GM03348 (cell line): ENCODE measurements at places on chromosomes 6 and 20.

DNA sequence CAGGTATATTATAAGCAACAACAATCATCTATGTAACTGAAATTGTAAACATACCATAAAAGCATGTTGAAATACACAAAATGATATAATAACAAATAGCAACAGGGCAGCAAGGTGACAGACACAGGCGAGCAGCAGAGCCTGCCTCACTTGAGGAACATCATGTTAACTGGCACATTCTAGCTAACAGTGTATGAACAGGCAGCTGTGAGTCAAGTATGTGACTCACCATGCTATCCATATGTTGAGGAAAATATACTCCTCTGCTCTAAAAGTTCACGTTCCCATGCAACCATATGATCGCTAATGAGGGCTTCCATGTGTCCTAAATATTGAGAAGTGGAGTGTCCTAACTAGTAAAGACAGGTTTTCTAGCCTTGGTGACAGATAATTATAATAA lies 18.4 kb downstream of the SERAC1 start:
- DNase-seq: no peak

DNA sequence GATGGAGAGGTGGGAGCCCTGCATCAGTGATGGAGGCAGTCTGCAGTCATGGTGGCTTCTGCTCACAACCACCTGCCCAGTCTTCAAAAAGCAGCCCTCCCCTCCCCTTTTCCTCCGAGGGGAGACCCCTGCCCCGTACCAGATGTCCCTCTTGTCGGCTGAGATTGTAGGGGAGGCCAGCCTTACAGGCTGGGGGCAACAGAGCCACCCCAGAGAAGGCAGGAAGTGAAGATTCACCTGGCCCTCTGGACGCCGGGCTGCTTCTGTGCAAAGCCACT lies 4.5 kb downstream of the TNFRSF6B start:
- DNase-seq: no peak

DNA sequence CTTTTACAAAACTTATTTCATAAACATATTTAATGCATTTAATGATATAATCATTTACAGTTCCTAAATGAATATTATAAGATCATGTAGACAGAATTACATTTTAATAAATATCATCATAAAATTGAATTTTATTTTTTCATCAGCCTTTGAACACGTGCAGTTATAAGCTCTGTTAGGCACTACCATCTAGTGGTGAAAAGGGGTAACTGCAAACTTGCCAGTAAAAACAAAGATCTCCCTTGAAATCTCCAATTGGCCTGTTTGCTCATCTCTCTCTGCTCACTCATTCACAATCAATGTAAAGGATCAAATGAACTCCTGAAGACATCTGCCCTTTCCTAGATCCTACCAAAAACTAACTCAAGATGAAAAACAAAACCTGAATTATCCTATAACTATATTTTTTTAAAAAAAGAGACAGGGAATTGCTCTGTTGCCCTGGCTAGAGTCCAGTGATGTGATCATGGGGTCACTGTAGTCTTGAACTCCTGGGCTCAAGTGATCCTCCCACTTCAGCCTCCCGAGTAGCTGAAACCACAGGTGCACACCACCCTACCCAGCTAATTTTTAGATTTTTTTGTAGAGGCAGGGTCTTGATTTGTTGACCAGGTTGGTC lies 31.7 kb downstream of the SAMHD1 start:
- peak; percentile 81 for DNase-seq

GRCh38 chr6:85285114-85285513 lies 164.8 kb upstream of the NT5E start:
- no peak for DNase-seq

DNA sequence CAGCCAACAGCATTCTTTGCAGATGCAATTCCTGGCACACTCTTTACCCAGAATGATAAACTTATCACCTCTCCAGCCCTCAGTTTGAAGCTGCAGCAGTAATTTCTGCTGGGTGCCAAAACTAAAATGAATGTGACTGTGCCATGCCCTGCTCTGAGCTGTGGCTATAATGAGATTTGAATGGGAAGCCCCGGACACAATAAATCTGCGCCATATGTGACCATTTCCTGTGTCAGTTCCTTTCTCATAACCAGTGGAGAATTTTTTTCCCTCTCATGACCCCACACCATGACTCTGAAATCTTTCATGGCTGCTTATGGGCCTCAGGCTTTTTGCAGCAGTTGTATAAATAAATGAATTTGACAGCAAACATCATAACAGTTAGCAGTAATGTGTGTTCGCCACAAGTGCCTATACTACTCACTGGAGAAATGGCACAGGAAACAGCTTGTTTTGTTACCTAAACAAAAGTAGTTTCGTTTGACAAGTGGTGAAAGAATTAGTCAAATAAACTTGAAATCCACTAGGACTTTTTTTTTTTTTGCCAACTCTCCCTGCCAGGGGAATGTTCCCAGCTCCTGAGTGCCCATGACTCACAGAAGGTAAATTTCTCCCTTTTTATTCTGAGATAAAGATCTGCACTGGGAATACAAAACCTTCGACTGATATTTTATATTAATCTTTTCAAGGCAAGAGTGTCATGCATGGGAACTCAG lies 408.4 kb downstream of the PKHD1 start:
- no peak for DNase-seq

DNA sequence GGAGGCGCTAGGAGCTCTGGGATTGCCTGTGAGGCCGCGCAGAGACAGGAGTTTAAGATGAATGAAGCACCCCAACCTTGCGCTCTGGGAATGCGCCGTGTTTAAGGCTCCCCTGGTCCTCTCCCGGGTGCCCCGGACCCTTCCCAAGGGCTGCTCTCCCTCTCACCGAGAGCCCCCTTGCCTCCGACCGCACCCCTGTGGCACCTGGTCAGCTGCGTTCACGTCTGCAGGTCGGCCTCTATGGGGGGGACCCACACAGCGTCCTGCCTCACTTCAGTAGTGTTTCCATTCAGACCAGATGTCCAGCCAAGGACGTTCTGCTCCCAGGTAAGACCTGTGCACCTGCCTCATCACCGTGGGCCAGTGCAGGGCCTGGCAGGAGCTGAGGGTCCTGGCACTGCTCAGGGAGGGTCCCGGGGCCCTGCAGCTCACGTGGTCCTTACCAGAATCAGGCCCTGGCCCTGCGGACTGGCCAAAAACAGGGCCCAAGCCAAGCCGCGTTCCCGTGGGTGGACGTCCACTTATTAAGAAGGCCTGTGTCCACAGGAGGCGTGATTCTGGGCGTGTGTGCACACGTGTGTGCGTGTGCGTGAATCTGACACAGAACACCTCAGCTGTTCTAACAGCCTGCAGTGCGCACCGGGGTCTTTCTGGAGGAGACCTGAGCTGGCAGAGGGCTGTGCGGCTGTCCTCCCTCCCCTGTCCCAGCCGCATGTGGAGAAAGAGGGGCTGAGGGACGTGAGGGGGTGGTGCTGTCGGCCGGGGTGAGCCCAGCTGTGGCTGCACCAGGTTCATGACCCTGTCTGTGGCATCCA lies 79.9 kb upstream of the BHLHE23 start:
- no peak for DNase-seq

DNA sequence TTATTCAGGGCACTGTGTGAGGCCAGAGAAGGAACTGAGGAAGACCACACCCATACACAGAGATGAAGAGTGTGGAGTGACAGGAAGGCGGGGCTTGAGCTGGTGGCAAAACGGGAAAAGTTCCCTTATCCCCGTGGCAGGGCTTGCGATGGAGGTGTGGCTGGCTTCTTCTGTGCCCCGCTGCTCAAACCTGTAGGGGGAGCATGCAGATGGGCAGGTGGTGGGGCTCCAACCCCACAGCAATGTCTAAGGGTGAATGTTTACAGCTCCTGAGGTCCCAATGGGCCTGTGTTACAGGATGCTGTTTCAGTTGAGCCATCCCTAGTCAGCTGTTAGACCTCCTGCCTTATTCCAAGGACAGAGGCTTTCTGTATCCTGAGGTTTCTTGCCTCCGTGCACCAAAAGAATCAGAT lies 105.9 kb downstream of the LY86 start:
- no peak for DNase-seq

GRCh38 chr6:100126790-100127484 lies 132.9 kb upstream of the MCHR2 start:
- DNase-seq: no peak

DNA sequence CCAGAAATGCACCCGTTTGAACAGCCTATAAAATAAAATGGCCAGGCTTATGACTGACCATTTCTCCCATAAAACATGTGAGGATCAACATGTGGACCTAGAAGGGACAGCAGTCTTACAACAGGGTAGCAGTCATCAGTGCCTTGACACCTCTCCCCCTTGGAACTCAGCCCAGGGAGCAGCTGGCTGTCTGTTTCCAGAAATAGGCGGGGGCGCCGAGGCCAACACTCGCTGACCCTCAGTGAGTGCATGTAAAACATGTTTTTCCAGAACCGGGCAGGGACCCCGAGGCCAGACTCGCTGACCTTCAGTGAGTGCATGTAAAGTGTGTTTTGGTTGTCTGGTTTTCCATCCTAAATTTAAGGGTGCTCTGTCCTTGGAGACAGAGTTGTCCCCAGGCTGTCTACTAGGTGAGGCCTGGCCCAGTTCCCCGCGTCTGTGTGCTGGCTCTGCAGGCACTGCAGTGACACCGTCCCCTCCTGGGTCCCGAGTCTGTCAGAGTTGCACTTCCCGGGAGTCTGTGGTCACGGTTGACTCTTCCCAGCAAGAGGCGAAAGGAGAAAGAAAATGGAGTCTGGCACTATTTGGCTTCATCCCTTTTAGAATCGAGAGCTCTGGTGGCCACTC lies 19.8 kb upstream of the ADRM1 start:
- DNase-seq: no peak
